ENCODE measurements at places on chromosomes 7 and 10.
A peak's percentile ranks its signal among the peaks of the same experiment; 100 is the strongest.

DNA sequence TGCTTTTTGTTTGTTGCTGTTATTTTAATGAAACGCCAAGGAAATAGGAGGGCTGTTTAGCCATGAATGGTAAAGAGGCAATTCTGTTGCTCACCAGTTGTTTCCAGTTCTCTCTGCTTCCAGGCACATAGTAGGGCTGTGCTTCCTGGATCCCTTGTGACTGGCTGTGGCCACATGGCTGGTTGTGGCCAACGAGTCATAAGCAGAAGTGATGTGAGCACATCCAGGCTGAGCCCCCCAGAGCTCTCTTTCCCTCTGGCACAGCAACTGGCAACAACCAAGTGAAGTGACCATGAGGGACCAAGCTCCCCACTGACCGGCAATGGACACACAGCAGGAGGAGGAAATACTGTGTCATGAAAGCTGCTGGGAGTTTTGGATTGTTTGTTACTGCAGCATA, 10.3 kb downstream of the GRID1 start:
- DNase-seq: no peak

GRCh38 chr10:101060951-101061623, 702 bp upstream of the KAZALD1 start:
- DNase-seq: peak; percentile 87

GRCh38 chr7:24404315-24404714, 120.3 kb downstream of the NPY start:
- DNase-seq: no peak

DNA sequence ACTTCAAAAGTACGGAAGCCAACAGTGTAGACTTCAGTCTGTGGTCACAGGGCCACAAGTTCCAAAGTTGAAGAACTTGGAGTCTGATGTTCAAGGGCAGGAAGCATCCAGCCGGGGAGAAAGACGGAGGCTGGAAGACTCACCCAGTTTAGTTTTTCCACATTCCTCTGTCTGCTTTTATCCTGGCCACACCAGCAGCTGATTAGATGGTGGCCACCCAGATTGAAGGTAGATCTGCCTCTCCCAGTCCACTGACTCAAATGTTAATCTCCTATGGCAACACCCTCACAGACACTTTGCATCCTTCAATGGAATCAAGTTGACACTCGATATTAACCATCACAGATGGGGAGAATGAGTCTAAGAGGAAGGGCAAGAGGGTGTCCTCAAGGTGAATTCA, 19.3 kb upstream of the FRMD4A start:
- no peak for DNase-seq

DNA sequence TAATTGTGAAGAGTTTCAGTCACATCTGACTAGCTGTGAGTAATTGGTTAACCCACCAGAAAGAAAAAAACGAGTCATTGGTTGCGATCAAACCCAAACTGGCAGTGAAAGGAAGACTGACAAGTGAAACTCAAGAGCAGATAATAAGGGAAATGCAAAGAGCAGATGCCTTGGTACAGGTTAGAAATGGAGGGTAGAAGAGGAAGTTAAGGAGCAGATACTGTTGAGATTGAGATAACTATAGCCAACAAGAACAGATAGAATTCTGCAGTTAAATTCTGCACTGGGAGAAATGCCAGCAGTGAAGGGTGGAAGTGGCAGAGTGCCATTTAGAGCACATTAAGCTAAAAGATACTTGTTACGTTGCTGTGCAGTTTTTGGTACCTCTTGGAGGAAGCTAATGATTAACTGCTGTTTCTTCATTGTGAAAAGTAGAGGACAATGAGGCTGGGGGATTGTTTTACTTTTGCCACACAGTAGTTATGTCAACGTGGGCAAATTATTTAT, 65.8 kb downstream of the CDK13 start:
- DNase-seq: no peak

GRCh38 chr7:15424468-15424867, 137.3 kb downstream of the AGMO start:
- no peak for DNase-seq

GRCh38 chr10:113007821-113008220, 57.8 kb downstream of the TCF7L2 start:
- no peak for DNase-seq

GRCh38 chr7:29955799-29956486, 33.7 kb downstream of the SCRN1 start:
- no peak for DNase-seq

GRCh38 chr10:78857193-78857592, 211.6 kb upstream of the ZMIZ1 start:
- no peak for DNase-seq

GRCh38 chr7:30931161-30931928, 19.7 kb downstream of the AQP1 start:
- DNase-seq: no peak

DNA sequence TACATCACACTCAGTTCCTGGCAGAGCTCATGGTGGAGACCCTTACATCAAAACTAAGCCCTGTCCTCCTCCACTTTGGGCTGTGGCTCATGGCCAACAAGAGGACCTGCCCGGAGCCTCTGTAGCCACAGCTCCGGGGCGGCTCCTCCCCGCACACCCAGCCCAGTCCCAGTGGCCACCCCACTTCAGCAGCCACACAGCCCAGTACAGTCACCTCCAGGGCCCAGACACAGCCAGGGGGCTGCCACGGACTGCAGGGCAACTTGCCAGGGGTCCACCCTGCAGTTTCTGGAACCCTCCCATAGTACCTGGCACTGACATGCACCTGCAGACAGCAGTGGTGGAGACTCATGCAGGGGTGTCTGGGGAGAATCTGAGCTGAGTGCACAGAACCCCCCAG, 11.8 kb downstream of the ADGRA1 start:
- DNase-seq: no peak

DNA sequence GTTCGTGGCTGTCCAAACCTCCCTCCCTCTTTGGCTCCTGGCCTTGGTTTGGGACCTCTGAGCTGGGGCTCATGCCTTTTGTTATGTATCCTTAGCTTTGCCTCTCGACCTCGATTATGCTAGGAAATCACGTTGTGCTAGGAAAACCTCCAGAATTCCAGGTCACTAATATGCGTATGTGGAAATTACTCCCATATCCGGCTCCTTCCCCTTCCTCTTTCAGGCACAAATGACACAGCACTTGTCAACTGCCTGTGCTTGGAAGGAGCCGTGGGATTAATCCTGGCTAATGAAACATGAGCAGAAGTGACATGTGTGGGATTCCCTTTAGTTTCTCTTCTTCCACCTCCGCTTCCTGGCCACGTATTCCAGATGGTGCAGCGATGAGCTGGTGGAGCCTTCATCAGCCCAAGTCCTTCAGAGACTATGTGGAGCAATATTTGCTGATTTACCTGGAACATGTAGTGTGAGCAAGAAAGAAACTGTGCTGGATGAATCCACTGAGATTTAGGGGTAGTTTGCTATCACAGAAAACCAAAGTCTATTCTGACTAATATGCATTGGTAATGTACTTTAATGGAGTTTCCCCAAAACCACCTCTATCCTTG, 149.2 kb downstream of the REEP3 start:
- DNase-seq: no peak

- no peak for DNase-seq
Observed at GRCh38 chr7:41051535-41051934, 651.4 kb downstream of the INHBA start.

DNA sequence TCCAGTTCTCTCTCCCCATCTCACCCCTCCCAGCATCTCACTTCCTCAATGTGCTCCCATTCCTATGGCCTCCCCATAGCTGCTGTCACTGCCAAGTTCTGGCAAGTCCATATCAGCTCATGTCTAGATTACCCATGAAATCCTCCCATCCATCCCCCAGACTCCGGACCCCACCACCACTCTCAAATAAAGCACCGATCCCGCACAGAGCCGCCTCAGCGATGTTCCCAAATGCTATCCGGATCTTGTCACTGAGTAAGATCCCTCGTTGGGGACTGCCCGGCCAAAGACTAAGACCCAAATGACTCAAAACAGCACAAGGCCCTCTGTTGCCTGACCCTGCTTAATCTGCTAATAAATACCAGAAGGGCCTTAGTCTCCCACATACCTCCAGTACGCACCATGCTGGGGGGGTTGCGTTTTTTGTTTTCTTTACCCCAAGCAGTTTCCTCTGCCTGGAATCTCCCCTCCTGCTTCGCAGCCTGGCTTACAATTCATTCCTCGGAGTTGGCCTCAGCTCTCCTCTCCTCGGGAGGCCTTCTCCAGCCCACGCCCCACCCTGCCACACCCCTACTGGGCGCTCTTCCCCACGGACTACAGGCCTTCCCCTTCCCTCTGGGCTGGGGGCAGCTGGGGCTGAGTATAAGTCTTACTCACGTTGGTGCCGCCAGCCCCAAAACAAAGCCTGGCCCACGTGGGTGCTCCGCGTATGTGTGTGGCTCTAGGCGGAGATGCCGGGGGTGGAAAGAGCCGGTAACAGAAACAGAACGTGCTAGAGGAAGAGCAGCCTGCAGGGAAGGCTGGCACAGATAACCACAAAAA, 1.8 kb upstream of the DUSP5 start:
- peak; percentile 47 for DNase-seq

GRCh38 chr7:11557627-11558026, 274.4 kb downstream of the THSD7A start:
- no peak for DNase-seq

DNA sequence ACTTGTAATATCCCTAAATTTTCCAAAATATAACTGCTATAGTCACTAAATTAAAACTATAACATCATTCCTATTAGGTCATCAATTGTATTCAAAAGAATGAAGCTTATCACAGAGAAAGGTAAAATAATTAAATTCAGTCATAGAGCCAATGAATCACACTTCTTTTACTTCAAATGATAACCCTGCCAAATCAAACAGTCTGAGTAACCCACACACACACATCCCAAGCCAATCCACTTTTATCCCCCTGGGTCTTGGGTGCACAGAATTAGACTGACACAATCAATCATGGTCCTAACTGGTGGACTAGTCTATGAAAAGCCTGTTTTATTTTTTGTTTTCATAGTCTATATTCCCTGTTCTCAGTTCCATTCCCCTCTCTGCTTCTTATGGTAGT, 25.6 kb downstream of the CTNNA3 start:
- no peak for DNase-seq

- no peak for DNase-seq
Observed at GRCh38 chr10:108014145-108014901, 849.8 kb upstream of the SORCS1 start.

GRCh38 chr10:14086596-14086995, 244.1 kb downstream of the FRMD4A start:
- DNase-seq: no peak

- no peak for DNase-seq
Observed at GRCh38 chr10:76921383-76922010, 716.1 kb downstream of the KCNMA1 start.

DNA sequence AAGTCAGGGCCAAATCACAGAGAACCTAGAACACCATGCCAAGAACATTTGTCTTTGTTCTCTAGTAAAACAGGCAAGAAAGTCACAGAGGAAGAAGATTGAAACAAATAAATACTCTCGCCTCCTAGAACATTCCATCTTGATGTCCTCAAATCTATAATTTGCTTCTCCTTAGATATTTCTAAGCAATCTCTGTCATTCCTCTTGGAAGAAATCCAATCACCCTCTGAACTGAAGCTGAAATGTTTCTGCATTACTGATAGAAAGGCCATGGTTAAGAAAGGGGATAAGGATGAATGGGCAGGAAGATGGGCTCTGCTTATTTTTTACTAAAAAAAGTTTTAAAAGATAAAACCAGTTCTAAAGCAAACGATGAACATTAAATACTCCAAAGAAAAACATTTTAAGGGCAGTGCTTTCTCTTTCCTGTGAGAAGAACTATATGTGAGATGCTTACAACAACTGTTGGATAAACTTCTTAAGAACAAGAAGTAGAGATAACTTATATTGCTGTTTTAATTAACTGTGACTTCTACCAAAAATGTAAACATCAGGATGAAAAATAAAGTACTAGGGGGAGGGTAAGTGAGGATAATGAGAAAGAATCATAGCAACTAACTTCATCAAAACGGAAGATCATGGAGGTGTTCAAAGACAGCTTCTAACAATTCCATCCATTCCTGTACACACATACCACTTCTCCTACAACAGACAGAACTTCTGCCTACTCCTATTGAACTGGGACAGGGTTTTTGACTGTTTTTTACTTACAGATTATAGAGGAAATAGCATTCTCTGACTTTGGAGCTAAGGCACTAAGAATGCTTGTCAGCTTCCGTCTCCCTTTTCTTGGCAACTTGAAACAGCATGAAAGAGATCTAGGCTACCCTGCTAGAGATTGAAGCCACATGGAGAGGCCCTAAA, 153.0 kb upstream of the LRRTM3 start:
- DNase-seq: no peak

GRCh38 chr7:140229591-140230515, 53.1 kb upstream of the KDM7A start:
- DNase-seq: peak; percentile 47

GRCh38 chr7:128011131-128011661, 20.0 kb downstream of the LRRC4 start:
- DNase-seq: no peak

DNA sequence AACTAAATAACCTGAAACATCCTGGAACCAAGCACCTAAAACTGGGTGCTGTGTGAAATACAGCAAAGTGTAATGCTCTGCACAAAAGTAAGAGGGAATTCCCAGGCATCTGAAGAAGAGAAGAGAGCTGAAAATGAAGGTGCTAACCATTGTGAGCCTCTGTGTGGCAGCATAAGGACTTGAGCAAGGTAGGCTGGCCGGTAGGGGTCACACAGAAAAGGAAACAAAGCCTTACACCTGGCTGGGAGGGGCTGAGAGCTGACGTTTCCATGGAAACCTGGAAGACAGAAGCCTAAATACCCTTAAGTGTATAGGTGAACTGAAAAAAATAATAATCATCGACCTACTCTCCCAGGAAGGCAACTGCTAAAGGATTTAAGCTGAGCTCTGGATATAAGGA, 48.6 kb downstream of the CUL1 start:
- no peak for DNase-seq

DNA sequence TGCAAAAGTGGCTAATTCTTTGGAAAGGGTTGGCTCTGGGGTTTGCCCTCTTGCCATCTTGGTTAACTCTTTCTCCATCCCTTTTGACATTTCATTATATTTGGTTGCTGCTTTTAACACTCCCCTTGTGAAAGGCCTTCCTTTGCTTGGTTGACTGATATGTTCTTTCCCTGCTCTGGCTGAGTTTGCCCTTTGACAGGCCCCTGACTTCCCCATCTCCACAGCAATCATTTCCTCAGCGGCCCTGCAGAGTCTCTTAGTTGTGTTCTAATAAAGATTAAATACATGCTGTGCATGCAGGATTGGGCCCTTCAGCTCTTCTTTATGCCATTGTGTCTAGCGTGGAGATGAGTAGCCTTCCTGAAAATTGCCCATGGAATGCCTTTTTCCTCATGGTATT, 84.5 kb upstream of the CSTF2T start:
- DNase-seq: no peak

DNA sequence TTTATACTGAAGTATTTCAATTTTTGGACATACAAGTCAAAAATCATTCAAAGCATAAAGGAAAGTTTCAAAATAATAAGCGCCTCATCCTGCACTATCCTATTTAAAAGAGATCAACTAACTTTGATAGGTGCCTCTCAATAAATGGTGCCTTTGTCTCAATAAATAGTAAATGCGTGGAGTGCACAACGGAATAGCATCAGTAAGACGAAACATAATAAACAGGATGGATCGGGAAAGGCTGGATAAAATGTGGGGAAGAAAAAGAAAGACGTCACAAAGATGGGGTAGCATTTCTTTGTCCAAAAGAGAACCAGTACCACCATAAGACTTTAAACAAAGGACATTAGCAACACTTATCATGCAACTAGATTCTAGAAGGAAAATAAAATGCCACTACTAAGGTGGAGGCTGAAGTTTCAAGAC, 571 bp upstream of the PRKAR2B start:
- DNase-seq: no peak

GRCh38 chr7:29482056-29482455, 81.6 kb upstream of the PRR15 start:
- DNase-seq: no peak

GRCh38 chr7:16697507-16698199, 51.7 kb downstream of the BZW2 start:
- DNase-seq: no peak
